GDM1 (cell line): ENCODE measurements at places on chromosomes 3 and 15.

DNA sequence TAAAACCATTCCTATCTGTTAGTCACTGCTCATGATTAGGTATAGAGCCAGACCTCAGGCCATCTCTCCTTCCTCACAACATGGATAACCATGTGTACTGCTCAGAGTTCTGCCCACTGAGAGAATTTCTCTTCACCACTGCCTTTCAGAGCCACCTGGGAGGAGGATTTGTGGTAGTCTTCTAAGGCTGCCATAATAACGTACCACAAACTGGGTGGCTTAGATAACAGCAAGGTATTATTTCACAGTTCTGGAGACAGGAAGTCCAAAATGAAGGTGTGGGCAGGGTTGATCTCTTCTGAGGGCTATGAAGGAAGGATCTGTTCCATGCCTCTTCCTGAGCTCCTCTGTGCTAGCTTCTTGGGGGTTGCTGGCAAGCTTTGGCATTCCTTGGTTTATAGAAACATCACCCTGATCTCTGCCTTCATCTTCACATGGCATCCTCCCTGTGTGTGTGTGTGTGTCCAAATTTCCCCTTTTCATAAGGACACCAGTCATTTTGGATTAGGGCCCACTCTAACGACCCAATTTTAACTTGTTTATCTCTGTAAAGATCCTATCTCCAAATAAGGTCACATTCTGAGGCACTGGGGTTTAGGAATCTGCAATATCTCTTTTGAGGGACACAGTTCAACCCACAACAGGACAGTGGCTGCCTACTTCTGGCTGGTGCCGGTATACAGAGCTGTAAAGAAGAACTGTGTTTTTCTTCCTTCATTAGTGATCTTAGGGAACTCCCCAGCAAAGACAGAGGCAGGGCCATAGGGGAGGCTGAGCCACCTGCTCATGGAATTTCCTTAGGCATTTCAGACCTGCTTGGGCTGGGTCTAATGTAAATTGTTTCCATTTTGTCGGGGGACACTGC is 42.1 kb upstream of the NOX5 start:
- no peak for DNase-seq

DNA sequence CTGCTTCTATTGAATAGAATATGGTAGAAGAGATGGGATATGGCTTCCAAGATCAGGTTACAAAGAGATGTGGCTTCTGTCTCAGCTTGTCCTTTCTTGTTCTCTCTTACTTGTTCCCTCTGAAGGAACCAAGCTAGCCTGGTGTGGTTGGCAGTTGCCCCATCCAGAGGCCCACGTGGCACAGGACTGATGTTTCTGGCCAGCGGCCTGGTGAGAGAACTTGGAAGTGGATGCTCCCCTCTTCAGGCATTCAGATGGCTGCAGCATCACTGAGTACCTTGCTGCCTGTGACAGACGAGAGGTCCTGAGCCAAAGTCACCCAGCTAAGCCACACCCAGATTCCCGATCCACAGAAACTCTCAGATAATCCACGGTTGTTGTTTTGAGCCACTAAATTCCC is 183.6 kb downstream of the NSMCE3 start:
- no peak for DNase-seq

DNA sequence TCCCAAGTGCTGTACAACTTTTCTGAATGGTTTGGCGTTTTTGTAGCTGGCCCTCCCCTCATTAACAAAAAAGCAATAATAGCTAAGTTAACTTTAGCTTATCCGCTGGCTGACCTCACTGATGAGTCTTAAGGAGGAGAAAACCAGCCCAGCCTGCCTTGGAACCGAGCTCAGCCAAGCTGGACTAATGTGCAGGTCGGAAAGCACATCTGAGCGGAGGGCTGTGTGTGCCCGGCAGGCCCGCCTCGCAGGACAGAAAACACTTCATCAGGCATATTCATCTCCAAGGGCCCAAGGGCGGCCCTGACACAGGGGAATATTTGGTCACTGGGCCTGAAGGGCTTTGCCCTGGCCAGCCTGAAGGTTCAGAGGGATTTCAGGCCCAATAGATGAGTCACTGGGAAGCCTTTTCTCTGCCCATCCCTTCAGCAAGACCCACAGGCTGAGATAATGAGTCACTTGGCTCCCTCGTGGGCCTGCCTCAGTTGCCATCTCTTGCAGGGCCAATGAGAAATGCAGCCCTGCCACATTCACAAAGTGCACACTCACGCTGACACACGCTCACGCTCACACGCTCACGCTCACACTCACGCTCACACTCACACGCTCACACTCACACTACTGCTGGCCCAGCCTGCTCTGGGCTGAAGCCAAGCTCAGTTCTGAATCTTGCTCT is 75.1 kb downstream of the SLC12A8 start:
- DNase-seq = no peak

GRCh38 chr15:39453620-39454019 is 127.3 kb upstream of the THBS1 start:
- peak; percentile 35 for DNase-seq

DNA sequence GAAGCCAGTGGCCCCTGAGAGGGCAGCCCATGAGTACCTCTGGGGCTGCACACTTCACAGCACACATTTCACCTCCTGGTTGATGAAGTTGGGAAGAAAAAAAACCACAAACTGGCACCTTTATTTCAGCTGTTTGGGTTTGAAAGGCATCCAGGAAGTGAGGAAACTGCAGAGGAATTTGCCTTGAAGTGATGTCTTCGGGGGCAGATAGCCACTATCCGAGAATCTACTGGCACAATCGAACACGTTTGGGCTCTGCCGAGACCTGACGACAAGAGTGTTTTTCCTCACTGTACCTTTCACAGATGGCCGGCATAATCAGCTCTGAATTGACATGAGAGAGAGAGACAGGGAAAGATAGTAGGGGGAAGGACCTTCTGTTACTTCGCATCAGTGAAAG is 59.7 kb downstream of the LRIG1 start:
- no peak for DNase-seq
